Muscle of back (tissue), 13 donors: ENCODE measurements at places on chromosomes 7 and 10. TPM values are rescaled to one million over a fixed set of nuclear protein-coding genes. Genes with fewer than 3 reads are reported as not detected.

Gene MINDY4
- polyA plus RNA-seq = 6.0 TPM

GRCh38 chr10:125118011-125118611 lies 42.3 kb downstream of the CTBP2 start:
- DNase-seq = peak; percentile 80

DNA sequence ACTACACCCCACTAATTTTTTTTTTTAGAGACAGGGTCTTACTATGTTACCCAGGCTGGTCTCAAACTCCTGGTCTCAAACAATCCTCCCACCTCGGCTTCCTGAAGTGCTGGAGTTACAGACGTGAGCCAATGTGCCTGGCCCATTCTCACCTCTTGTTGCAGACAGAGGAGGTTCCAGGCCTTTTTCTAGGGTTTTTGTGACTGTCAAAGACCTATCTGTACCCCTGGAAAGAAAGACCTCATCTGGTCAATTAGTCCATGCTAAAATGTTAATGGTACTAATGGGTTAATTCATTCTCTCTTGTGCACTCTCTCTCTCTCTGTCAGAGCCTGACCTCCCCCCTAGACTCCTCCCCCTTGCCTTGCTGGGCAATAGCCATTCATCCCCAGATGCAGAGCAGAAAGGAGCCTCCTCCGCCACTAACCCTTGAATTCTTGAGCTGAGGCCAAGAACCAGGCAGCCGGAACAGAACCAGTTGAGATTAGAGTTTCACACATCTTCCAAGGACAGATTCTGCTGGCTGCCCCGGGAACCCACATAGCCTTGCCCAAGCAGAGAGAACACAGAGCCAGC lies 209.7 kb downstream of the SKIDA1 start:
- DNase-seq = no peak

DNA sequence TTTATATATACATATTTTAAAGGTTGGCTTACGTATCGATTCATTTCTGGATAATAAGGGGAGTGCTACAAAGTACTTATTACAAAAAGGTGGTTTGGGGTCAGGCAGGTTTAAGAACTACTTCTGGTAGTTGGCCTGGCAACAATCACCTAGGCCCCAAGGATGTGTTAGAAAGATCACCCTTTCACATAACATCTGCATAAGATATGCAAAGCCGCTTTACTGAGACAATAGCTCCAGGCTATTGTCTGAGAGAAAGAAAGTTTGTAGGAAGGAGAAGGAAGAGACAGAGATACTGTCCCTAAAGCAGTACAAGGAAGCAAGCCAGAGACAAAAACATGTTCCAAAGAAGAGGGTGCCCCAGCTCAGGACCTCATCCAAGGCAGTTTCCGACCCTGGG lies 6.2 kb downstream of the PAXIP1 start:
- DNase-seq = no peak

DNA sequence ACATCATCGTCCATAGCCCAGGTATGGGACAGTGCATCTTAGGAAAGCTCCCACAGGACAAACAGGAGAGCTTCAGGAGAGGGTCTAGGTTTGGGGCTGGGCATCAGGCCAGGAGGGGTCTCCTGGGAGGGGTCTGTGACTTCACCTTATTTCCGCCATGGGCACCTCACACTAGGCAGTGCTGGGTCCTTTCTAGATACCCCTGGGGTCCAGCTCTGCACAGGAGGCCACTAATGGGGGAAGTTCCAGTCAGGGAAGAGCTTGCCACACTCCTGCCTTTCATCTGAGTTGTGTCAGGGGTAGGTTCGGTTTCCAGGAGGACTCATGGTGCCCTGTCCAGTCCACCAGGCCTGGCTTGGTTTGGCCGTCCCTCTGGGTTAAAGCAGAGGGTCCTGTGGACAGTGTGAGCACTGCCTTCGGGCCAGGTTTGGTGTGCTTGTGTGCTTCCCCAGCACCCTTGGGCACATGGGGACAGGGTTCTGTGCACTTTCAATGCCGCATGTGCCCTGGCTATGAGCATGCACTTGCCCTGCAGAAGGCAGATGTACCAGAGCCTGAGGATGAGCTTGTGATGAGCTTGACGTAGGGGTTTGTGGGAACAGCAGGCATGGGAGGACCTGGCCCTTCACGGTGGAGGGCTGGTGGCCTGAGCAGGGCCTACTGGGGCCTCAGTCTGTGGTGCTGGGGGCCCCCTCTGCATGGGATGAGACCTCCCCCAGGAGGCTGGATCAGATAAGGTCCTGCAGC lies 377.7 kb upstream of the NUPR2 start:
- no peak for DNase-seq
